ENCODE measurements at places on chromosomes 13 and 19.

DNA sequence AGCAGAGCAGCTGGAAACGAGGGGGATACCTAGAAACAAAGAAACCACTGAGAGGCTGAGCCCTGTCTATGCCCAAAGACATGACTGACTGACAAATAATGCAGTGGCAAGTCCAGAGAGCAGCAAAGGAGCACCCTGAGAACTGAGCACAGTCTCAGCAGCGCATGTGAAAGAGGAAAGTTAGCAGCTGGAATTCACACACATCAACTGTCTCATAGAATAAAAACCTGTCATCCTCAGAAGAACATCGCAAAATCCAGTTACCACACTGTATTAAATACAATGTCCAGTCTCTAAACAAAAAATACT, 24.1 kb upstream of the DLEU7 start:
- DNase-seq: no peak

DNA sequence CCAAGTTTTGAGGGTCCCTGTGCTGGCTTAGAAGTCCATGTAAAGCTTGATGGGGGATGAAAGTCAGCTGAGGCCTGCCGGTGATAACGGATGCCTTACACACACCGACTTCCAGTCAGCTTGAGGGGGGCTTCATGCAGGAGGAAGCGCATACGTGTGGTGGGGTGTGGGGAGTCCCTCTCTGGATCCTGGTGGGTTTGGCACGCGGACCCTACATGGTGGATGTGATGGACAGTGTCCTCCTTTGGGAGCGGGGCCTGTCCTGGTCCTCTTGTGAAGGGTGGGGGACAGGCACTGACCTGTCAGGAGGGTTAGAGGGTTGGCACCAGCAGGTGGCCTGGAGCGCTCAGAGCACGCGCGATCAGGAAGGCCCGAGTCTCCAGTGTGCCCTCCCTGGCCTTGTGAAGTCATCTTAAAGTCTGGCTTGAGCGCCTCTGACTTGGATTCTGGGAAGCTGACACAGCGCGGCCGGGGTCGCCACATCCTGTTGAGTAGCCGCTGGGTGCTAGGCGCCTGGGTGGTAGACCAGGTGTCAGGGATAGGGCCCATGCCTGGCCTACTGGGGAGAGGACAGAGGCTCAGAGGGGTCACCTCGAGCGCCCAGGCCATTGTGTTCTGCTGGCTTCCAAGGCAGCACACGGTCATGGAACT, 2.9 kb downstream of the DAZAP1 start:
- DNase-seq: no peak

GRCh38 chr19:39444598-39445195, 685 bp upstream of the SUPT5H start:
- DNase-seq: no peak

DNA sequence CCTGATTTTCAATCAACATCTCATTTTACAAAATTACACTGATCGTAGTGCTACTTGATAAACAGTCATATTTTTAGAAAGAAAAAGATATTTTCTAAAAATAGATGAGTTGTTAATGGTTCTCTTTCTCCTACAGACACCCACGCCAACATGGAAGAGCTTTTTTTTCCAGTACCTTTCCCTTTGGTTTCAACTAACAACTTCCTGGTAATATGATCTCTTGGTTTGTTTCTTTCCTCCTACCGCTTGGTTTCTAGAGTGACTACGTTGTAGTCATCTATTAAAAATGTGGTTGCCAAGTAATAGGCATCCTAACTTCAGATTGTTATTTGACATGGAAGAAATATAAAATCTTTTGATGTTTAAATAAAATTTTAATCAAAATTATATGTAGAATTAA, 189.0 kb downstream of the LACC1 start:
- no peak for DNase-seq

GRCh38 chr13:23770428-23770827, 118.8 kb downstream of the MIPEP start:
- no peak for DNase-seq

Measured in cerebellar cortex (tissue), 1 donor.